CD4-positive, alpha-beta T cell treated with Interleukin-15 for 4 hours (primary cell): ENCODE measurements at places on chromosomes 2 and 18.

GRCh38 chr2:104853534-104854497, at the start of gene POU3F3:
POU3F3 (plus strand) TSS chr2:104854115; CDS start chr2:104855511, 1,396 bp downstream.
- DNase-seq = peak; percentile 18

GRCh38 chr2:230873661-230874401, 9.1 kb downstream of the ITM2C start:
- no peak for DNase-seq

- no peak for DNase-seq
These were observed 28.9 kb upstream of the C2orf15 start for GRCh38 chr2:99112617-99113016.

DNA sequence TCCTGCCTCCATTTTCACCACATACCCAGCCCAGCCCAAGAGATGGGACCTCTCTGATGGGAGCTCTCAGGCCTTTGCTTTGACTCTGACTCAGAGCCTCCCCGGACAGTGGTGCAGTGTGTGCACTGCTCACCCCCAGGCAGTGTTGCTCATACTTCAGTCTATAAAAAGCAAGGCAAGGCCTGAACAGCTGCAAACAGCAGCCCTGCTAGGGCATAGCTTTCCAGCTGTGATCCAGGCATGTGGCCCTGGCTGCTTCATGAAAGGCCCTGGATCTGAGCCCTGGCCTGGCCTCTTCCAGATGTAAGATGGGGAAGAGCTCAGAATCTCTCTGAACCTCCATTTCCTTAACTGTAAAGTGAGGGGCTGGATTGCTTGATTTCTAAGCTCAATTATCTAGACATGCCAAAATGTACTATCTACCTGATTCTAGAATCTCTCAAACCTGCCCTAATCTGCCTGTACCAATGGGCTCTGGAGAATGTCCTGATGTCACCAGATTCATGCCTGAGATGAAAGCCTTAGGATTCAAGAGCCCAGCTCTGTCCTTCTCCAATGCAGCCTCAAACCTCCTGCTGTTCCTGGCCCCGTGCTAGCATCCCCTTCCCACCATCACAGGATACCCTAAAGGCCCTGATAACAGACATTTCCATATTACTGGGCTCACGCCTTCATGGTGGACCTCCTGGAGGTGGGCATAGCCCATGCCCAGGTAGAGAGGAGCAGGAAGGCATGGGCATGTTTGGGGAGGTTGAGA, 206.9 kb downstream of the ARL4C start:
- peak; percentile 67 for DNase-seq

- DNase-seq = no peak
These were observed 278.9 kb downstream of the TSN start for GRCh38 chr2:122034344-122034743.

- DNase-seq = no peak
These were observed 126.5 kb upstream of the ATP5MC3 start for GRCh38 chr2:175308005-175308404.

DNA sequence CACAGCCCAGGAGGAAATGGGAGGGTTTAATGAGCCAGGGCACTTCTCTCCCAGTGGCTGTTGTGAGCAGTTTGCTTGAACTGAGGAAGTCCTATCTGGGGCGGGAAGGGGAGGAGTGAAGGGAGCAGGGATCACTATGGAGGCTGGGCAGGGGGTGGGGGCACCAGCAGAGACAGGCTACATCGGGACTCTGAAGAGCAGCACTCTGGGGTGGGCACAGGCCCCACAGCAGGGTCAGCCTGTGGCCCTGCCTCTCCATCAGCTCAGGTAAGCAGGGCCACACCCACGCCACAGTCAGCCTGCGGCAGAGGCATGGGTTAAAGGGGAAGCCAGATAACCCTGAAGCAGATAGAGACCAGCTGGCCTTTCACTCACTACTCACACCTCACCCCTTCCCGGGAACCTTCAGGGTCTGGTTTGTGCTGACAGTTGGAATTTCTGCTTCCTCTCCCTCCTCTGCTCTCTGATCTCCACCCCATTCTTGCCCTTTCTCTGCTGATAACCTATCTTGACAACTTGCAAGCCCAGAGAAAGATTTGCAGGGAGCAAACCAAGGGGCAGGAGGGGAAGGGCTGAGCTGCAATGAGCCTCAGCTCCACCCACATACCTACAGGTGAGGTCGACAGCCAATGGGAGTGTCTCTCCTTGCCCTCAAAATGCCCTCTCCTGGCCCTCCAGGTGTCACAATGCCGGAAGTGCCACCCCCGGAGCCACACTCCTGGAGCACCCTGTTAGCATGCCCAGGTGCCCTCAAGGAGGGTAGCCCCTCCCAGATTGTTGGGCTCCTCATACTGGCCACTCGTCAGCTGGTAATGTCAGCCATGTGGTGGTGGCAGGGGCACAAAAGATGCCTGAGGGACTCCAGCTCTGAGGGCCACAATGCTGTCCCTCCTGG, 3.7 kb downstream of the SIGLEC15 start:
- DNase-seq = no peak

GRCh38 chr2:8539743-8540551, 141.9 kb upstream of the ID2 start:
- no peak for DNase-seq

GRCh38 chr2:105224444-105224843, 17.1 kb upstream of the GPR45 start:
- no peak for DNase-seq

DNA sequence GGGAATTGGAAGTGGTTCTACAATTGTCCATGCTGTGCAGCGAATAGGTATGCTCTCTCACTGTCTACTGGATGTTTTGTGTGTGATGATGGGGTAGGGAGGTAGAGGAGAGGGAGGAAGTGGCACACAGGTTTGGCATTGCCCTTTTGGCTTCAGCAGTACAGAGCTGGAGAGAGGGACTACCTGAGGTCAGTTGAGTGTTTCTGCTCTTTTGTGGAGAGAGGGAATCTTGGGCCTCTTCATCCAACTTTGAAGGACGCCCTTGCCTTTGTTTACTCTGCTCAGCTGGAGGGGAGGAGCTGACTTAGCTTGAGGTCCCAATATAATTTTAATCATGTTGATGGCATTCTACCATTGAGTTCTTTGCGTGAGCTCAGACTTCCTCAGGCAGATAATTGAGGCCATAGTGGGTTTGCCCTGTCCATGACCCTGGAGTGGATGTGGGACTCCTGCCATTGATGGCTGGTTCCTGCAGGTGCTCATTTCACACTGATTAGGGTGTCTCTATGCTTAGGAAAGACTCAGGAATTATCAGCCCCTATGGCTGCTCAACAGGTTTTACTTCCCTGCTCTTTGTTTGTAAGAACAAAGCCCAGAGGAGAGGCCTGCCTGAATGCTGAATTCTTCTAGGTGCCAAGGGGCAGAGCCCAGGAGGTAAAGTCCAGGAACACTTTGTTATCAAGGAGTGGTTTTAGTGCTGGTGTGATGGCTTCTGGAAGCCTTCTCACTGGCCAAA, 7.2 kb downstream of the RPIA start:
- DNase-seq = no peak

DNA sequence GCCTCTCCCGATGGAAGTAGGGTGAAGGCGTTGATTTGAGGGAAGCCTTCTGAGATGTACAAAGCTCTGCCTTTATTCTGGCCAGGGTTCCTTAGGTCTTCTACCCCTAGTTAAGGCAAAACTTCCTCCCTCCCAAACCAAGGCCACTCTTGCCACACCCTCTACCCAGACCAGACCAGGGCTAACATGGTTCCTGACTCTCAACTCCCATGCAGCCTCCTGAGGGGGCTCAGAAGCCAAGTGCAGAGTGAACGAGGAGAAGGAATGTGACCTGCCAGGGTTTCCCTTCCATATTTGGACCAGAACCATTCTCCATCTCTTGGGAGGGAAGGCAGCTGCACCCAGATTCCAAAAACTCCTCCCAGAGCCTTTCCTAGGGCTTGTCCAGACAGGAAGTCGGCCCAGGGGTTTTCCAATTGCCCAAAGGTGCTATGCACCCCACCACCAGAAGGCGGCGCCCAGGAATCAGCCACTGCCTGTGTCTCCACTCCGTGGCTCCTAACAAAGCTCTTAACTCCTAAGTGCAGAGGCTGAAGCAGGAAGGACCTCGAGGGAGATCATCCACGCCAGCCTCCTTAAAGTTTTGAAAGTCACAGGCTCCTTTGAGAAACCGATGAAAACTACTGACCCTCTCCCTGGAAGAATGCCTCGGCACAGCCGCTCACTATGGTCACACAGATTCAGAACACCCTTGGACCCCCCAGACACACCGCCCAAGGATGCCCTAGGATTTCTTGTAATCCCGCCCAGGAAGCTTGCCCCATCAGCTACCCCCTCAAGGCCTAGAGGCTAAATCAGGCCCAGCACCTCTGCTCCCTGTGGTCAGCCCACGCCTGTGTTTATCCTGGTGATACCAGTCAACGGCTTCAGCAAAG, 157.8 kb downstream of the SMAD2 start:
- peak; percentile 38 for DNase-seq

DNA sequence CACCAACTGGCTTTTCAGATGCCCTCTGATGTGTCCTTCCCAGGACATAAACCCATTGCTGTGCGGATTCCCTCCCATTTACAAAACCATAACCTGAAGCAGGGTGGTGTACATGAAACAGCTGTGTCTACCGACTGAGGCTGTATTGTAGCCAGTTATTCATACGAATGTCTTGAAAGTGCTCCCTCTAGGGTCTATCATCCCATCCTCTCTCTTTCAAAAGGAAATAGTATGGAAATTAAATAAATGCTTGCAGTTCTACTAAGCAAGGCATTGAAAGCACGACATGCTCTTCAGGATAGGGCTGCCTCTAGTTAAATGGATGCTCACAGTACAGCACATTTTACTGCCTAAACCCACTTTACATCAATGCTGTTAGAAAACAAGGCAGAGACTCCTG, 112.2 kb upstream of the PXDN start:
- no peak for DNase-seq

DNA sequence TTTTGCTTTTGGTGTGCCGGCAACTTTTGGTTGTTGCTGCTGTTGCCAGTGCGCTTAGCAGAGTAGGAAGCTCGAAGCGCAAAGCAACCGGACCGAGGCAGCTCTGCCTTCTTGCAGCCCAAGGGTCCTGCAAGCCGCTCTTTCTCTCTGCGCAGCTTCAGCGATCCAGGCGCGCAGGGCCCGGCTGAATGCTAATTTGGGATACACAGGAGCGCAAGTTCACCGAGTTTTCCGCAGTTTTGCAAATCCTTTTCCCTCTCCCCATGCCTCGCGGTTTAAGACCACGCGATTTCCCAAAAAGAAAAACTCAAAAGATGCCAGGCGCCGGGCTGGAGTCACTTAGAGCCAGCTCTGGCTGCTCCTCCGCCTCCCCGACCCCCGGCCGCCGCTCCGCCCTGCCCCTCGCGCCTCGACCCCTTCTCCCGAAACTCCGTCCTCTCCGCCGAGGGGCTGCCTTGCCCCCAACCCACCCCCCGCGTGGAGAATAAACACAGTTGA, 13.5 kb upstream of the SIX3 start:
- DNase-seq = no peak

- no peak for DNase-seq
These were observed 126.0 kb downstream of the OSBPL1A start for GRCh38 chr18:24271381-24272228.

DNA sequence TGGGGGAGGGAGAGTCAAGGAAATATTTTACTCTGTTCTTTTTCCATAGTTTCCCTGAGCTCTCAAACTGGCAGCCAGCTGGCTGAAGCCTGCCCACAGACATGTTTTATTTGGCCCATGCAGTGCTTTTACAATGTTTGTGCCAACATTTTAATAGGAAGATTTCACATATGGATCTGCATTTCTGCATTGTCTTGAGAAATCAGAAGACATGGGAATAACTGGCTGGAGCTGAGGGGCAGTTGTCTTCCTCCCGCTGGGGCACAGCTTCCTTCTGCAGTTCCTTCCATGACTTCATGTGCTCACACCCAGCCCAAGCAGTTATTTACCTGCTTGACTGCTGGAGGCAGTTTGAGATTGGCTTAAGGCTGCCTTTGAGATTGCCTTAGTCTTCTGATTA, 74.4 kb downstream of the PLCL1 start:
- DNase-seq = no peak

DNA sequence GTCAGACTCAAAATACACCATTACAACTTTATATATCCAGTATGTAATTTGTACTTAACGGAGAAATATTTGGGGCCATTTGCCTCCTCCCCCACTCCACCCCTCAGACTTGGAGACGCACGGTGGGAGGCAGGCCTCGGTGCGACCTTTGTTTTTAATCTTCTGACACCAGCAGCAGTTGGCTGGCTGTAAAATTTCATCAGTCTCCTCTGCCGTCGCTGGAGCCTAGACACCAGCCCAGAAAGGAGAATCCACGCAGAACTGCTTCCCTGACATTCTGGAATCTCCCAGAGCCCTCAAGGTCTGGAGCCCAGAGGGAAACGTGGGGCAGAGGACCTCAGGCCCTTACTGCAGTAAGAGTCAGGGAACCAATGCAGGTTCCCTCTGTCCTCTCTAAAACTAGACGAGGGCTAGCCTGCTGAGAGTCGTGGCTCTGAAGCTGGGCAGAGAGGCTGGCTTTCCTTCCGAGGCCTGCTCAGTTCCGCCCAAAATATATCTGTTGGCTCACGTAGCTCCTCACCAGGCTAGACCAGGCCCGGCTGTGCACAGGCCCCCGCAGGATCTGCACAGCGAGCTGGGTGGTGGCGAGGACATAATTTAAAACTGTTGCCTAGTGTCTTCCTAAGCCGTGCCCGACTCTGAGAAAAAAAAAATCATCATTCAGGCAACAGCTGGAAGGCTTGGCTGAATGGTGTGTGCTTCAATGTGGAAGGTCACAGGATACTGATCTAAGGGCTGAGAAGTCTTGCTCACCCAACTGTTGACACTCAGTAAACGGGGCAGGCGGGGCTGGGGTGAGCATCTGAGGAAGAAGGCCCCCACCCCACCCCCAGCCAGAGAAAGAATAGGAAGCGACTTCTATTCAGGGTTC, 40.4 kb downstream of the EN1 start:
- no peak for DNase-seq

- DNase-seq = no peak
These were observed 54.3 kb upstream of the AGPS start for GRCh38 chr2:177338177-177338721.

GRCh38 chr2:86274265-86274917, 63.0 kb downstream of the REEP1 start:
- DNase-seq = no peak

GRCh38 chr18:12254136-12254819, at the start of gene CIDEA:
CIDEA (plus strand) TSS chr18:12254361; CDS start chr18:12254384, 23 bp downstream.
- DNase-seq = no peak

GRCh38 chr2:84474176-84474575, 15.1 kb upstream of the SUCLG1 start:
- no peak for DNase-seq

DNA sequence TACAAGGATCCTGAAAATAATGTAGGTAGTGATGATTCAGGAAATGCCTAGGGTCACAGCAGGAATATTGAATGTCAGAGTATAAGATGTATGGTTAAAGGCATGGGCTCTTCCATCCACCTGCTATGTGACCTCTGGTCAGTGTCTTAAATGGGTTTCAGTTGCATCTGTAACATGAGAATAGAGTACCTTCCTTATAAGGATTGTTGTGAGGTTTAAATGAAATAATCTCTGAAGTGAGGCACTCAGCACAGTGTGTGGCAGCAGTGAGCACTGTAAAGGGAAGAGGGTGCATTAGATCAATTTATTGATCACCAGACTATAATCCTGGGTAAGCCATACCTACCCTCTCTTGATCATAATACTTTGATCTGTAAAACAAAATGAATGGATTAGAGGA, 319.1 kb downstream of the SLC4A3 start:
- DNase-seq = no peak
